Stimulated activated CD8-positive, alpha-beta memory T cell treated with anti-CD3 and anti-CD28 coated beads, Interleukin-7, amount 100 ng/mL, for 1 hour (primary cell): ENCODE measurements at places on chromosomes 12 and 14.

DNA sequence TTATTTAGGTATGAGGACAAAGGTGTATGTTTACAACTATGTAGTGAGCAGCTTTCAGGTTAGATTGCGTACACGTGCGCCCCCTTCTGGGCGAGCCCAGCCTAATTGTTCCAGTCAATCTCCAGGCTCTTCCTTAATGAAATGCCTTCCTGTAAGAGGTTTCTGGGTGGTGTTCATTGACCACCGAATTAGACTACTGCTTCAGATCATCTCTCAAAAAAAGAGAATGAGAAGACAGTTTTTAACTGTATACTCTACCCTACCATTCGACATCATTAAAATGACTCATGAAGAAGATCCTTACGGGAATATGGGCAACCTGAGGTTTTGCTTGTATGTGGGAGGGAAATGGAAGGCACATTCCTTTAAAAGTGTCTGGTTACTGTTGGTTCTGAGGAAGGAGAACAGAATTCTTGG, 2.1 kb downstream of the LUM start:
- DNase-seq, result no peak

DNA sequence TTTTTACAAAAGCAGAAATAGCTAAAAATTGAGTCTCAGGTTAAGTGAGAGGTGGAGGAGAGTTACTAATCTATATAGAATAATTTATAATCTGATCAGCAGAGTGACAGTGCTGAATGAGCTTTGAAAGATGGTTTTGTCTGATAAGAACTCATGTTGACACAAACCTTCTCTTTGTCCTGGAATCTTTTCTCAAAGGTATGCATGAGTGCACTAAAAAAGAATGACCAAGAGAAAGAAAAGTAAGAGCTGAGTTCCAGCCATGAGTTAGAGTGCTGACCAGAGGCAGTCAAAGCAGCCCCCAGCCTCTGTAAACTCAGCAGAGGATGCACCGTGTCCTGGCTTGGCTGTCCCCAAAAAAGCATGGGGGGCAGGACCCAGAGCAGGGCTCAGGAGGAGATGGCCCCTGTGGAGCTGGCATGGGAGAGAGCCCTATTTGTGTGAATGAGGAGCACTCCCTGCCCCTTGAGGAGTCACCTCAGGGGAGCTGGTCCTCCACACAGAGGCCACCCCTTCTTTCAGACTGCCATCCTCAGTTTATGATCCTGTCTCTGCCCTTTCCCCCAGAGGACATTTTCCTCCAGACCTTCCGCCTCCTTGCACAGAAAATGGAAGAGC, 129.8 kb downstream of the SEC23A start:
- no peak for DNase-seq

- DNase-seq, result no peak
Measured at GRCh38 chr14:56580221-56580711, 668 bp downstream of the TMEM260 start.

DNA sequence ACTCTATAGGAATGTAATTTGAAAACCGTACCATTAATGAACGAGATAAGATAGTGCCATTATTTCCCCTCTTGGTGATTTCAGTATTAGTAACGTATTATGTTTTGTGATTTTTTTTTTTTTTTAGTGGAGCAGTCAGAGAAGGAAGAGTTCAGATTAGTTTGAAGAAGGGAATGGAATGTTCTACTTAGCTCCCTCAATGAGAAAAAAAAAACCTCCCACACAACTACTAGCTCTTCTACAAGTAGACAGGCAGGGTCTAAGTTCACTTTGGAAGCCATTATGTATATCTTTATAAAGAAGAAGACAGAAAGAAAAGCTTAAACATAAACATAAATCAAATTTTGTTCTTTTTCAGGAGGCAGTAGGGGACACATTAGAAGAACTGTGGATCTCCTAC, 27.3 kb downstream of the PNMA1 start:
- no peak for DNase-seq

DNA sequence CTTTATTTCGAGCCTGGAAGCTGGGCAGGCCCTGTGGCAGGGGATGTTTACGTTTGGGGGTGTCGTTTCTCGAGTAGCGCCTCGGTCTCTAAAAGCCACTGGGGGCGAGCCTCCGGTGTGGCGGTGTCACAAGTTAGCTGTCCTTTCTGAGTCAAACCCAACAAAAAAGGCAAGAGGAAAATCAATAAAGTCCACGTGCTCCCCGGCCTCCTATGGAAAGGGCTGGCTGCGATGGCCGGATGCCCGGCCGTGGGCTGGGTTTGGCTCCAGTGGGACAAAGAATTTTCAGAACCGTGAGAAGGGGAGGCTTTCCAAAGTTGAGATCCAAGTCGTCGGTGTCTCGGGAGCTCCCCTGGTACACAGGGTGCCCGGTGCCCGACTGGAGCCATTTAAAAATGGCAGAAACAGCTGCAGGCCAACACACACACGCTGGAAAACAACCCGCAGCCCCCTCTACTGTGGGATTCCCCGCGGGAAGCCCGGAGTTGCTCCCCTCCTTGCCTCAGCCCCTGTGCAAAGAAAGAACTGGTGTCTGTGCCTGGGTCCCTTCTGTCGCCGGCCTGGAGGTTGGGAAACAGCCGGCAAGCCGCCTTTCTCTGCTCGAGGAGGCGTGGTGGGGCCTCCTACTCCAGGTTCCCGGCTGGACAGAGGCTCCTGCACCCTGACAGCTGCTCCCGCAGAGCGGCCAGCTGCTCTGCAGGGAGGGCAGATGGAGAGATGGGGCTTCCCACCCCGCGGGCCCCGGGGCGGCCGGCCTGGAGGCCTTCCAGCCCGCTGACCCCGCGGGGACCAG, 1.9 kb downstream of the BCL7A start:
- no peak for DNase-seq

DNA sequence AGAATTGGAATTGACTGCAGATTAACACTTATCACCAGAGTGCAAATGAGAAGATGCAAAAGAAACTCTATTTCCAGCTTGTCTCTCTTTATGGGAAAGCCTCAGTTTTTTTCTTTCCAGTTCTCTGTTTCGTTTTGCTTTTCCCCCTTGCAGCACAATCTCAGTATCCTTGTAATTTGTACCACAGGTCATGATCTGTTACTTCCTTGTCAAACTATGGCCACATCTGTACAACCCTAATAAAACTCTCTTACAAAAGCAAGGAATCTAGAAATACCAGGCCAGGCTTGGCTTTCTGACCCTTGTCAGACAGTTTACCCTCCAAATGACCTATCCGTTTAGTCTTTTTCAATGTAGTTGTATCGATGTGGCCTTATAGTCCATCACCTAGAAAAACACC, 33.9 kb downstream of the MYBPC1 start:
- DNase-seq, result no peak

DNA sequence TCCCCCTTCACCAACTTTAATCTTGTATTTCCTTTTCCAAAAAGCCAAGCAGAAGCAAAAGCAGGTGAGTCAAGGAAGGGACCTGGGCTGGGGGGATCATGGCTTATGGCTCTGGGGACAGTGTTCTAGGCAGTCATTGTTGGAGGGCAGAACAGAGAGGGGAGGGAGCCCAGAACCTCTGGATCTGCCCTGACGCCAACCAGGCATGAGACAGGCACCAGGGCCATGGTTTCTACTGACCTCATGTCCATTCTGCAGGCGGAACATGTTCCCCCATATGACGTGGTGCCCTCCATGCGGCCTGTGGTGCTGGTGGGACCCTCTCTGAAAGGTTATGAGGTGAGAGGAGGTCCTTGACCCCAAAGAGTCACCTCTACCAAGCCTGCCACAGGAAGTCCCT, 6.6 kb downstream of the CACNB3 start:
- no peak for DNase-seq

DNA sequence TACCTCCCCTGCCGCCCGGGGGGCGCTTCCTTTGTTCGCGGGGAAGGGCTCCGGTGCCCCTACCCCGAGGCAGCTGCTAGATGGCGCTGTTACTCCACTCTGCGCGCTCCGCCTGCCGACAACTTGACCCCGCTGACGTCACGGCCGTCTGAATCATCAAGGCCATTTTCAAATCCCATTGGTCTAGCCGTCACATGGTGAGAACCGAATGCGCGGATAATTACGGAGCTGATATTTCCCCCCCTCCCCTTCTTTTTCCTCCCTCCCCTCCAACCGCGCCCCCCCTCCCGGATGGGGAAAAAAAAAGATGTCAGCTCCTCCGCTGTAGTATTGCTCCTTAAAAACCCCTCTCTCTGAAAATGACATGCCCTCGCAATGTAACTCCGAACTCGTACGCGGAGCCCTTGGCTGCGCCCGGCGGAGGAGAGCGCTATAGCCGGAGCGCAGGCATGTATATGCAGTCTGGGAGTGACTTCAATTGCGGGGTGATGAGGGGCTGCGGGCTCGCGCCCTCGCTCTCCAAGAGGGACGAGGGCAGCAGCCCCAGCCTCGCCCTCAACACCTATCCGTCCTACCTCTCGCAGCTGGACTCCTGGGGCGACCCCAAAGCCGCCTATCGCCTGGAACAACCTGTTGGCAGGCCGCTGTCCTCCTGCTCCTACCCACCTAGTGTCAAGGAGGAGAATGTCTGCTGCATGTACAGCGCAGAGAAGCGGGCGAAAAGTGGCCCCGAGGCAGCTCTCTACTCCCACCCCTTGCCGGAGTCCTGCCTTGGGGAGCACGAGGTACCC, at the start of gene HOXC10:
Gene HOXC10, plus strand, starts transcription at position 246 of the 791 bp plus-strand sequence. Its CDS starts 114 bp downstream, at position 360.
- DNase-seq, result peak; percentile 60

DNA sequence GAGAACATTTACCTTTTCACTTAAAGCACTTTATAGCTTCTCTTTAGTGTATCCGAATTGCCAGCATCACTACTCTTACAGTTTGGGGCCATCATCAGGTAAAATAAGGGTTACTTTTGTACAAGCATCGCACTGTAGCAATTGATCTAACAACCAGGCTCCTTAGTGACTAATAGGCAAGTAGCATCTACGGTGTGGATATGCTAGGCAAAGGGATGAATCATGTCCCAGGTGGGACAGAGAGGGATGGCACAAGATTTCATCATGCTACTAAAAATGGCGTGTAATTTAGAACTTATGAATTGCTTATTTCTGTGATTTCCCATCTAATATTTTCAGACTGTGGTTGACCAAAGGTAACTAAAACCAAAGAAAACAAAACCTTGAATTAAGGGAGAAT, 582.3 kb downstream of the KCNH5 start:
- DNase-seq, result no peak

GRCh38 chr14:38505221-38505972, 249.5 kb upstream of the CLEC14A start:
- no peak for DNase-seq

DNA sequence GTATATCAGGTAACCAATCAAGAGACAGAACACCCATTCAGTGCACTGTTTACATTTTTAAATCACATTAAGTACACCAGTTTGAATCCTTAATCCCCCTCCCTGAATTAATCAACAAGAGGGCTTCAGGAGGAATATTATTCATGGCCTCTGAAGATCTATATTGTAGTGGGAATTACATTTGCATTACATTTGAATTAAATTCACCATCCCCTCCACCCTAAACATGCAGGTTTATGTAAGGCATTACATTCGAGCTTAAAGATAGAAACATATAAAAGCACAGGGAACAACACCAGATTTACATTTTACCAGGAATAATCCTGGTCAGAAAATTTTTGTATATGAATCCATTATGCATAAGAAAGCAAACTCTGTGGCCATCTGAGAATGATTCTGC, 197.8 kb upstream of the KITLG start:
- no peak for DNase-seq

DNA sequence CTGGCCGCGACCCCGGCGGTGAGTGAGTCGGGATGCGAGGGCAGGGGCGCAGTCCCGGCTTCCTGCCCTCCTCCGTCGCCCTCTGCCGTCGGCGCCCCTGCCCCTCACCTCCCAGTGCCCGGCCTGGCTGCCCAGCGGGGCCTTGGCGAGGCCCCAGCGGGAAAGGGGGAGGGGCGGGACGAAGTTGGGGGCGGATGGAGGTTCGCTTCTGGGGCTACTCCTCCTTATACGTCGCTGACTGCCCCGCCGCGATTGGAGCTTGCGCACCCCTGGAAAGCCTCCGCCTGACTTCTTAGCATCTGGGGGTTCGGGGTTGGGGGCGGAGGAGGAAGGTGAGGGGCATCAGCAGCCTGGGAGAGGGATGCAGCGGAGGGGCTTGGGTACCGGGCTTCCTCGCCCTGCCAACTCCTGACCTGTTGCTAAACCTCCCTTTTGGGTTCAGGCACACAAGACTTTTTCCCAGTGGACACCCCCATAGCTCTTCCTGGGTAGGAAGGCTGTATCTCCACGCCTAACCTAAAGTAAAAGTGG, 406 bp downstream of the TMEM263 start:
- no peak for DNase-seq

- no peak for DNase-seq
Measured at GRCh38 chr12:26164118-26164517, 31.3 kb upstream of the SSPN start.

GRCh38 chr12:128783129-128783574, 40.6 kb downstream of the SLC15A4 start:
- DNase-seq, result no peak

- DNase-seq, result peak; percentile 16
Measured at GRCh38 chr14:103385929-103386712, 906 bp downstream of the MARK3 start.

GRCh38 chr14:90191585-90191984, 64.8 kb upstream of the PSMC1 start:
- DNase-seq, result no peak

GRCh38 chr12:37546901-37547475, 769.6 kb upstream of the ALG10B start:
- no peak for DNase-seq
